Activated CD4-positive, alpha-beta T cell treated with anti-CD3 and anti-CD28 coated beads, Interleukin-2, amount 10 ng/mL, durations not matched to agents 7 days and 5 days (primary cell): ENCODE measurements at places on chromosomes 7 and 10.
A peak's percentile ranks its signal among the peaks of the same experiment; 100 is the strongest.

- DNase-seq, result peak; percentile 22
Measured at GRCh38 chr7:149873970-149874643, 338 bp downstream of the ATP6V0E2 start.

GRCh38 chr7:93364806-93365205 lies 132.6 kb downstream of the VPS50 start:
- no peak for DNase-seq

DNA sequence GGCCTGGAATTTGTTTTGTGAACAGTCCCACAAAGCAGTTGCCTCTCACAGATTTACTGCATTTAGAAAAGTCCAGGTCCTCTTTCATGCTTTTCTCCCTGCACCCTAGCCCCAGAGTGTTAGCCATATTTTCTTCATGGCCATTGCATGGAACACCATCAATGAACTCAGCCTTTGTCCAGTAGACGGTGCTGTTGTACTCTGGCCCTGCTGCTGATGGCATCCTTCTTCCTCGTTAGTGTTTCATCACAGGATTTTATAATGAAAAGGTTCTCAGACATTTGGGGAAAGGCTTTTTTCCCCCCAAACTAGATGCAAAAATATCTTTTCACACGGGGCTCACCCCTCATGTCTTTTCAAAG lies 93.0 kb upstream of the SLC25A13 start:
- DNase-seq, result peak; percentile 69

- no peak for DNase-seq
Measured at GRCh38 chr7:122018032-122018431, 126.0 kb downstream of the AASS start.

GRCh38 chr10:8978100-8978499 lies 923.6 kb downstream of the GATA3 start:
- DNase-seq, result no peak

- DNase-seq, result peak; percentile 63
Measured at GRCh38 chr10:124539935-124540641, 78.5 kb downstream of the LHPP start.

GRCh38 chr10:5314840-5315239 lies 49.9 kb upstream of the UCN3 start:
- DNase-seq, result no peak

DNA sequence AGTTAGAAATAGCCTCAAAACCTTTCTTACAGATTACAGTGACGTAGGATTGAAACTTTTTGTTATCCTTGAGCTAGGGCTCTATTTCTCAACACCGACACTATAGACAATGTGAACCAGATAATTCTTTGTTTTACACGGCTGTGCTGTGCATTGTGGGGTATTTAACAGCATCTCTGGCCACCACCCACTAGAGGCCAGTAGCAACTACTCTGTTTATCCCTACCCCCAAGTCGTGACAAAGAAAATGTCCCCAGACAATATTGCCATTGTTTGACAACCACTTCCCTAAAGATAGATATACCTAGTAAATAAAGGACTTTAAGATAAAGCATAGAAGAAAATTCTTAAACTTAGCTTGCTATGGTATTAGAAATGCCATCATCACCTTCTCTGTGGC lies 359.6 kb downstream of the ARL4A start:
- no peak for DNase-seq

GRCh38 chr10:79947083-79947415 lies 1.9 kb downstream of the SFTPD start:
- DNase-seq, result no peak

- DNase-seq, result peak; percentile 46
Measured at GRCh38 chr10:101354328-101355071, 535 bp downstream of the BTRC start.

GRCh38 chr7:5681979-5682546 lies 99.4 kb downstream of the RNF216 start:
- peak; percentile 34 for DNase-seq

GRCh38 chr7:114825423-114825951 lies 96.4 kb upstream of the MDFIC start:
- peak; percentile 25 for DNase-seq
